ENCODE measurements at places on chromosomes 2 and 18.

- peak; percentile 92 for DNase-seq
Observed at GRCh38 chr2:226791487-226792081, 8.0 kb downstream of the IRS1 start.

DNA sequence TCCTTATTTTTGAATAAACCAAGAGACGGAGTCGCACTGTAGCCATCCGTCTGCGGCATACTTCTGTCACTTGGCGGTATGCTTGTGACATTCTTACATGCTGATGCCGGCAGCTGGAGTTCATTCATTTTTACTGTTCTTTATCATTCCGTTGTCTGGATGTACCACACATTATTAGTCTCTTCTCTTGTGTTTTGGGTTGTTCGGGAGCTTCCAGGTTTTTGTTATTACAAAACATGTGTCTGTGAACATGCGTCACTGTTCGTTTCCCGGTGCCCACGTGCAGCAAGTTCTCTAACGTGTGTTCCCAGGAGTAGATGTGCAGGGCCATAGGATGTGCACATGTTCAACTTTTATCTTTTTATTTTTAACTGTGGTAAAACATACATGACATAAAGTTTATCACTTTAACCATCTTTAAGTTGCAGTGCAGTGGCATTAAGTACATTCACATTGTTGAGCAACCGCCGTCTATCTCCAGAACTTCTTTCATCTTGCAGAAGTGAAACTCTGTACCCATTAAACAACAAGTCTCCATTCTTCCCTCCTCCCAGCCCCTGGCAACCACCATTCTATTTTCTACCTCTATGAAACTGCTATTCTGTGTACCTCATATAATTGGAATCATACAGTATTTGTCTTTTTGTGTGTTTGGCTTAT is 40.1 kb downstream of the MTCL1 start:
- DNase-seq, result no peak

- DNase-seq, result no peak
Observed at GRCh38 chr2:70852824-70853223, 17.2 kb upstream of the CD207 start.

- no peak for DNase-seq
Observed at GRCh38 chr18:46034230-46034629, 37.8 kb downstream of the PSTPIP2 start.

DNA sequence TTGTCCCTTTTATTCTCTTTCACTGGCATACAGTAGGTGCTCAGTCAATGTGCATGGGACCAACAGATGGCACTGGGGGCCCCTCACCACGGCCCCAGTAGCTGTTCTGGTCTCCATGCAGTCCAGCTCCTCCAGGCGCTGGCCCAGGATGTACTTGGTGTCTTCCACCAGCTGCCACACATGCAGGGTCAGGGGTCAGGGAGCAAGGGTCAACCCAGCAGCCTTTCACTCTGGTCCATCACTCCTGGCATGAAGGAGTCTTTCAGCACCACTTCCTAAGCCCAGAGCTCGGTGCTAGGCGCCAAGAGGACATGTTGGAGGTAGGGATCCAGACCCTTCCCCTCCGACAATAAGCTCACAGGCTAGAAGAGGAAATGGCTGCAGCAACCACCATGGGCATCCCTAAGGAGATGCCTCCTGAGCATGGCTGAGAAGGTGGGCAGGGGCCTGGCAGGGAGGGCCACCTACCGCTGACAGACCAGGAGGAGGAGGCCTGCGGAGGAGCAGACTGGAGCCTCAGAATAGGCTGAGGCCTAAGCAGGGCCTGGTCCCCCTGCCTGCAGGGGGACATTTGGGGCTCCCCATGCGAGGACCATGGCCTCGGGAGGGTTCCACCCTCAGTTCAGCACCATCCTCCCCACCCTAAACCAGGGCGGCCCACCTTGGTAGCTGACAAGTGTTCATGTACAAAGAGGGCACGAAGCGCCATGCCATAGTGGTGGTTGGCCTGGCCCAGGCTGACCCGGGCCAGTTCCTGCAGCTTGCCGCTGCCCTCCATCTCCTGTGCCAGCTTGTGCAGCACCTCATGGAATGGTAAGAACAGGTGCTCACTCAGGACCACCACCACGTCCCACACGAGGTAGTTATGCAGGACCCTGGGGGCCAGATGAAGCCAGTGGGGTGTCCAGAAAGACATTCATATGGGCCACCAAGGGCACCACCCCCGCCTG is 10.2 kb downstream of the ALPG start:
- no peak for DNase-seq

DNA sequence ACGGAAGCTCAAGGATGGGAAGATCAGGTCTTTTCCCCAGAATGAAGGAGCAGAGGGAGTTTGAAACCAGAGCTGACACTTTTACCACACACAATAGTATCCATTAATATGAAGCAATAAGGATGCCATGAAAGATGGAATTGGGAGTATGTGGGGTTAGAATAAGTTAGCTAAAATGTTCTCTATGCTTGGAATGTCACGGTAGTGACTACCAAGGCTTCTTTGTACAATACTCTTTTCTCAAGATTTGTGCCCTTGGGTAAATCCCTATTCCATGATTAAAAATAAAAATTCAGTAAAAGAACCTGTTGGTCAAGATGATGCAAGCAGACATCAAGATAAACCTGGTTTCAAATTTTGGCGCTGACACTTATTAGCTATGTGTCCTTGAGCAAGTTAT is 75.0 kb downstream of the NRXN1 start:
- no peak for DNase-seq

- peak; percentile 17 for DNase-seq
Observed at GRCh38 chr2:68709421-68709911, 25.1 kb upstream of the ARHGAP25 start.

- DNase-seq, result no peak
Observed at GRCh38 chr2:133418021-133418420, 150.2 kb downstream of the NCKAP5 start.

All from nephron progenitor cell (in vitro differentiated cells).